ENCODE measurements at places on chromosomes 6 and 20. TPM values are rescaled to one million over a fixed set of nuclear protein-coding genes. Genes with fewer than 3 reads are reported as not detected.

The VSTM2L gene
- 0.27 TPM for total RNA-seq

The SPATA25 gene
- 0.75 TPM for total RNA-seq

The C6orf58 gene
- not detected for total RNA-seq

The IL17A gene
- not detected for total RNA-seq

The AIF1 gene
- not detected for total RNA-seq

The TGM3 gene
- not detected for total RNA-seq

The OR2B6 gene
- total RNA-seq, result not detected

The KIAA1755 gene
- 2.4 TPM for total RNA-seq

The MOG gene
- not detected for total RNA-seq

The DEFB124 gene
- total RNA-seq, result not detected

The PTGIS gene
- 1.5 TPM for total RNA-seq

The DOK5 gene
- total RNA-seq, result 0.36 TPM

The OSTM1 gene
- 23.3 TPM for total RNA-seq

The CCM2L gene
- 13.1 TPM for total RNA-seq

The CRNKL1 gene
- 27.2 TPM for total RNA-seq

The MROH8 gene
- total RNA-seq, result 0.45 TPM

The SPTLC3 gene
- total RNA-seq, result 0.09 TPM

The OPRM1 gene
- total RNA-seq, result not detected

The ENPP4 gene
- 2.4 TPM for total RNA-seq
